Kasumi-1 (cell line): ENCODE measurements at places on chromosomes 16 and 17.

DNA sequence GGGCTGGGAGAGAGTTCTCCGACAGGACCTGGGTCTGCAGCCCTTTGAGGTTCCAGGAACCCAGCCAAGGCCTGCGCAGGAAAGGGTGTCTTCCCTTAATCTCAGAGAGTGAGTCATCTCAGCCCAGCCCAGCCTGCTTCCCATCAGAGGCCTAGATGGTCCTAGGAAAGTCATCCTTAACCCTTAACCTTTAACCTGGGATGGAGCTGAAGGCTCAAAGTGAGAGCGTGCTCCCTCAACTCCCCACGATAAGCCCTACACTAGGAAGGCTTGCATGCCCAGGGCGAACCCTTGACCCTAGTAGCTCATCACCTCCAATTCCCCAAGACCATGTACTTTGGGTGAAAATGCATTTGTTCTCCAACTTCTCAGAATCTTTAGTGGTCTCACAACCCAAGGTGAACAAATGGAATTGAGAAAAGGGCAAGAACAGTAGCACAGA lies 4.8 kb upstream of the ATXN7L3 start:
- DNase-seq: no peak

DNA sequence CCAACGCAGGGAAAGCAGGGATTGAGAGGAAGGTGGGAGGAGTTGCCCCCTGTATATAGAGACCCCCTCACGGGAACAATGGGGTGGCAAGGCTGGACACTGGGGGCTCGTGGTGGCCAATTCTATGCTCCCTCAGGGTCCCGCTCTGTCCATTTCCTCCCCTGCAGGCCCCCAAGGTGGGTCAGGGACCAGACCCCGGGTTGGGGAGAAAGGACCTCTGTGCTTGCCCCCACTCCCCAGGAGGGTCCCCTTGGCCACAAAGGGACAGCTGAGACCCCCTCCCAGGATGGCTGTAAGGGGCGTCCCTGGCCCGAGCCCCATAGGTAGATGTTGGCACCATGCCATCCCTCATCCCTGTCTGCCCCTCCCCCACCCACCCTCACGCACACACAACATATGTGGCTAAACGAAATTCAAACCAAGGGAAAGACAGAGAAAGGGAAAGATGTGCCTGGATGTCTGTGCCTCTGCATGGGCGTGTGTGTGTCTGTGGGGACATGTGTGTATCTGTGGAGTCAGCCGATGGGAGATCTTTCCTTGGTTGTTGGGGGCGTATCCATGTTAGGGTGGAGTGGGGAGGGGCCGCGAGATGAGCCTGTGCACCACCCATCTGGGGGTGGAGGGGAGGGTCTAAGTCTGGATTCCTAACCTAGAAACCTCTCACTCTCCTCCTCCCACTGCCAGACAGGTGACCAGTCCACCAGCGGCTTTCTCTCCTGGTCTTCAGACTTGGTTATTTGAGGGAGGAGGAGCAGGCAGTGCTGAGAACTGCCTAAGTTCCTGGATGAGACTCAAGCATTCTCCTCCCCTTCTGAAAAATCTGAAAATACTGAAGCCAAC lies 642 bp upstream of the NEUROD2 start:
- no peak for DNase-seq

DNA sequence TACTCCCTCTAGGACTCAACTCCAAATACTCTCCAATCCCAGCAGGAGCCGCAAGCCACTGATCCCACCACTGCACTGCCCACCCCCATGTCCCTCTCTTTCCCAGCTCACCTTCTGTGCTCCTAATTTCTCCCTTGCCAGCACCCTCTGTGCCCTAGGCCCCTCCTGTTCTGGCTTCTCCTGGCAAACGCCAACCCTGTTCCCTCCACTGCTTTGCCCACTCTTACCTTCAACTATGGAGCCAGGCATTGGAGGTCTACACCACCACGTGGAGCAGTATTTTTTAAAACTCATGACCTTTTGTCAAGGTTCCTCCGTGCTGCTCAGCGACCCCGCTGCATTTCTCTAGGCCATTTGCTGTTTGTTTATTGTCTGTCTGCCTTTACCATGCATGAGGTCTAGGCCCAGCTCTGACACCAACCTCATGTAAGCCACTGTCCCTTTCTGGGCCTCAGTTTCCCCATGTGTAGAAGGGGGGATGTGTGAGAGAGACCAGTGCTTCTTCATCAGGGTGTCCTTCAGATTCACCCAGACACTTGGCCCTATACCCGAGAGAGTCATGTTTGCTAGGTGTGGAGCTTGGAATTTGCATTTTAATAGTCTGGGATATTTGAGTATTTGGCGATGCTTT lies 4.6 kb downstream of the CCDC102A start:
- no peak for DNase-seq

GRCh38 chr17:652314-652713 lies 62.3 kb downstream of the VPS53 start:
- no peak for DNase-seq

- DNase-seq: no peak
These were observed 62.9 kb upstream of the WSB1 start for GRCh38 chr17:27230996-27231395.

DNA sequence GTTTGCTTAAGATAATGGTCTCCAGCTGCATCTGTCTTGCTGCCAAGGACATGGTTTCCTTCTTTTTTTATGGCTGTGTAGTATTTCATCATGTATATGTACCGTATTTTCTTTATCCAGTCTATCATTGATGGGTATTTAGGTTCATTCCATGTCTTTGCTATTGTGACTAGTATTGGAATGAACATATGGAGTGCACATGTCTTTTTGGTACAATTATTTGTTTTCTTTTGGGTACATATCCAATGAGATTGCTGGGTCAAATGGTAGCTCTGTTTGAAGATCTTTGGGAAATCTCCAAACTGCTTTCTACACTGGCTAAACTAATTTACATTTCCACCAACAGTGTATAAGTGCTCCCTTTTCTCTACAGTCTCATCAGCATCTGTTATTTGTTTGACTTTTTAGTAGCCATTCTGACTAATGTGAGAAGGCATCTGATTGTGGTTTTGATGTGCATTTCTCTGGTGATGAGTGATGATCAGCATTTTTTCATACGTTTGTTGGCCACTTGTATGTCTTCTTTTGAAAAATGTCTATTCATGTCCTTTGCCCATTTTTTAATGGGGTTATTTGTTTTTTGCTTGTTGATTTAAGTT lies 66.2 kb downstream of the TNFRSF13B start:
- no peak for DNase-seq

DNA sequence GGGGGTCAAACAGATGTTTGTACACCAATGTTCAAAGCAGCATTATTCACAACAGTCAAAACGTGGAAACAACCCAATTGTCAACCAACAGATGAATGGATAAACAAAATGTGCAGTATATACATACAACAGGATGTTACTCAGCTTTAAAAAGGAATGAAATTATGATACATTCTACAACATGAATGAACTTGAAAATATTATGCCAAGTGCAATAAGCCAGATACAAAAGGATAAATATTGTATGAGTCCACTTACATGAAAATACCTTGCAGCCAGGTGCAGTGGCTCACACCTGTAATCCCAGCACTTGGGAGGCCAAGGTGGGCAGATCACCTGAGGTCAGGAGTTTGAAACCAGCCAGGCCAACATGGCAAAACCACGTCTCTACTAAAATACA lies 39.9 kb downstream of the UBE2G1 start:
- DNase-seq: no peak

- no peak for DNase-seq
These were observed 343.8 kb downstream of the SNX29 start for GRCh38 chr16:12320298-12320706.

- DNase-seq: peak; percentile 10
These were observed 14.5 kb downstream of the RPRML start for GRCh38 chr17:46964315-46965265.

GRCh38 chr16:643050-643368 lies 1.4 kb downstream of the MCRIP2 start:
- DNase-seq: no peak

DNA sequence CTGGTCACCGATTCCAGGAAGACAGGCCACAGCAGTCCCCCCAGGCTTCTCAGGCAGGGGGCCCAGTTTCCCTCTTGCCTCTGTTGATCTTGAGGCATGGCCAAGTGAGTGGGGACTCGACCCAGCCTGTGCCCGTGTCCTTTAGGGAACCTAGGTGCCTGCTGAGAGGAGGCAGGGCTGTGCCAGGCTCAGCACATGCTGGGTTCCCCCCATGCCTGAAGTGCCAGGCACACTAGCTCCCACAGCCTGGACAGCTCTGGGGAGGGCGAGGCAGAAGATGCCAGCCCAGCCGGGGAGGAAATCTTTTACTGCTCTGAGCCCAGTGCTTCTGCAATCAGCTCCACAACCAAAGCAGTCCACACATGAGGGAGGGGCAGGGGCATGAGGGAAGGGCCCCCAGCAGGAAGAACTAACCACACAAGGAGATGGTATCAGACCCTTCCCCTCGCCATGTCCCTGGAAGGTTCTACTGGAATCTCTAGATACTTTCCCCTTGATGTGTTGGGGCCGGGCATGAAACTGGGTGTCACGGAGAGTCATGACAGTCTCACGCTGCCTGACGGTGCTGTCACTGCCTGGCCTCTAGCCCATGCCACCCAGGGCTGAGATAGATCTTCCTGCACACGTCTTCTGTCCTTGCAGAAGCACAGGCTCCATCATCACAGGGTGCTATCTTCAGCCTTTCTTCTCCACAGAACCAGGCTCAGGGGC lies 25.5 kb downstream of the MYO18A start:
- no peak for DNase-seq

DNA sequence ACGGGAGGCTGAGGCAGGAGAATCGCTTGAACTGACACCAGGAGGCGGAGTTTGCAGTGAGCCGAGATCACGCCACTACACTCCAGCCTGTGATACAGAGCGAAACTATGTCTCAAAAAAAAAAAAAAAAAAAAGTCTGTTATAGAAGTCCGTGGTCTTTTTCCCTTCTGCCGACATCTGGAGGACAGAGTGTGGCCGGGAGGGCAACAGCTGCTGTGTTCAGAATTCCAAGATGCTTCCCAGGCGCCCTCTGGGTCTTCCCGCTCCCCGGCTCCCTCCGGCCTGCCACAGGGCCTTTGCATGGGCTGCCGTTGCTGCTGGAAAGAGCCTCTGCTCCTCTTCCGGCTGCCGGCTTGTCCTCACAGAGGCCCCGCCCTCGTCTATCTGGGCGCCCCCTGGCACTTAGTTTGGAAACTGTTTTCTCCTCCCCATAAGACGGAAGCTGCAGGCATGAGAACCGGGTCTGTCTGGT lies 2.4 kb upstream of the CACNA1H start:
- DNase-seq: peak; percentile 5
